ENCODE measurements at places on chromosomes 5 and 9.

GRCh38 chr5:79849061-79849460 lies 142.0 kb downstream of the MTX3 start:
- DNase-seq = no peak

- DNase-seq = no peak
Measured at GRCh38 chr5:173667702-173668101, 51.3 kb upstream of the BOD1 start.

GRCh38 chr5:138911441-138911840 lies 36.3 kb upstream of the LRRTM2 start:
- no peak for DNase-seq

- DNase-seq = no peak
Measured at GRCh38 chr5:68176253-68176652, 39.3 kb upstream of the PIK3R1 start.

DNA sequence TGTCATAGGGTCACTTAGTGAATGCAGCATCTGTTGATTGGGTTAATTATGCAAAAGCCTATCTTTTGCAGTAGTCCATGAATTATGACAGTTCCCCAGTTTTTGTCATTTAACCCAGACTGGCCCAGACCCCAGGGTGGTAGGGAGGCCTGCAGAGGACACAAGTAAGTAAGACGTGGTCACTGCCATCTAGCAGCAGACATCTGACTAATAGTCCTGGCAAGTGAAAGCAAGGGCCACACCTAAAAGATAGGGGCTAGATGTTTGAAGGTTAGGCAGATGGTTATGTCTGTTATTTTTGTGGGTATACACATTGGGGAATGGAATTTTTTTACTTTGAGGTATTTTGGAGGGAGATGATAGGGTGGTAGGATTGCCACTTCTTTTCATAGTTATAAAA lies 48.0 kb downstream of the RAB14 start:
- DNase-seq = no peak

DNA sequence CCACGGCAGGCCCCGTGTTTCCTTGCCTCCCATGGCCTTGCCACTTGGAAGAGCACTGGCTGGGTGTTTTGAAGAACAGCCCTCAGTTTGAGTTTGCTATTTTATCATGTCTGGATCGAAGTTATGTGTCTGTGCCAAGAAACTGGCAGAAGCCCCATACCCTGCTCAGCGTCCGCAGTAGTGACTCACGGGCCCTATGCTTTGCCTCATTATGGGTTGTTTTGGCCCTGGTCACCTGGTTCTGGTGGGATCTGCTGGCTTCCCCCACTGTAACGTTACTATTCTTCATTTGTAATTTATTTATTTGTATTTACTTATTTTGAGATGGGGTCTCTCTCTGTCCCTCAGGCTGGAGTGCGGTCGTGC lies 42.3 kb upstream of the NKD2 start:
- DNase-seq = no peak

Measured in activated T-cell treated with anti-CD3 and anti-CD28 coated beads for 4 hours (primary cell).